ENCODE measurements at places on chromosomes 4 and X.

GRCh38 chrX:78283511-78283910 lies 43.9 kb downstream of the CYSLTR1 start:
- no peak for DNase-seq

GRCh38 chrX:112867570-112867969 lies 26.9 kb upstream of the AMOT start:
- DNase-seq = no peak

DNA sequence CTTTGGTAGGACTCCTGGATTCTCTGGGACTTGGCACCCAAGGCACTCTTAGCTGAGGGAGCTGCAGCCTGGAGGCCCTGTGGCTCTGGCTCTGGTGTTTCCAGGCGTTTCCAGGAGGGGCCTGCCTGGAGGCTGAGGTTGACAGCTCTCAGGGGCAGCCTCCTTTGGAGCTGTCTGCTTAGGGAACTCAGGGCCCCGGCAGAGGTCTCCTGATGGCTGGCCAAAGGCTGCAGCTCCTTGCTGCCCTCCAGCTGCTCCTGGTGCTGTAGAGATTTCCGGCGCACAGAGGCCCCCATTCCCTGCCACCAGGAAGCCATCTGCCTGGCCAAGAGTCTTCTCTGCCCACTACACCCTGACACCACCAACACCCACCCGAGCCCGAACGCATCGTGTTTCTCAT lies 25.3 kb upstream of the ARHGEF38 start:
- DNase-seq = no peak

DNA sequence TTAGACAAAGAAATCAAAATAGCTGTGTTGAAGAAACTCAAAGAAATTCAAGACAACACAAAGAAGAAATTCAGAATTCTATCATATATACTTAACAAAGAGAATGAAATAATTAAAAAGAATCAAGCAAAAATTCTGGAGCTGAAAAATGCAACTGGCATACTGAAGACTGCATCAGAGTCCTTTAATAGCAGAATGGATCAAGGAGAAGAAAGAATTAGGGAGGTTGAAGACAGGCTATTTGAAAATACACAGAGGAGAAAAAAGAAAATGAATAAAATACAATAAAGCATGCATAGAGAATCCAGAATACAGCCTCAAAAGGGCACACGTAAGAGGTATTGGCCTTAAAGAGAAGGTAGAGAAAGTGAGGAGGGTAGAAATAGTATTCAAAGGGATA lies 179.5 kb upstream of the SPIN4 start:
- DNase-seq = no peak

GRCh38 chr4:62656006-62656405 lies 1455.9 kb downstream of the ADGRL3 start:
- no peak for DNase-seq

- no peak for DNase-seq
These were observed 76.6 kb downstream of the USO1 start for GRCh38 chr4:75800972-75801371.

DNA sequence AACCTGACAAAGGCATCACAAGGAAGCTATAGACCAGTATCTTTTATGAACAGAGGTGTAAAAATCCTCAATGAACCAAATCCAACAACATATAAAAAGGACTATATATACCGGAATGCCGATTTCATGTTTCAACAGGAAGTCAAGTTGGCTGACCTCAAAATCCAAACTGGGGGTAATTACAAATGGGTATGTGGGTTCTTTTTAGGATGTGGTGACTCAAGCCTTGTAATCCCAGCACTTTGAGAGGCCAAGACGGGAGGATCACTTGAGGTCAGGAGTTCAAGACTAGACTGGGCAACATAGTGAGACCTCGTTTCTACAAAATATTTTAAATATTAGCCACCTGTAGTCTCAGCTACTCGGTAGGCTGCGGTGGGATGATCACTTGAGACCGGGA lies 10.4 kb downstream of the PRSS48 start:
- no peak for DNase-seq

- DNase-seq = no peak
These were observed 940.3 kb upstream of the LCORL start for GRCh38 chr4:18961879-18962278.

DNA sequence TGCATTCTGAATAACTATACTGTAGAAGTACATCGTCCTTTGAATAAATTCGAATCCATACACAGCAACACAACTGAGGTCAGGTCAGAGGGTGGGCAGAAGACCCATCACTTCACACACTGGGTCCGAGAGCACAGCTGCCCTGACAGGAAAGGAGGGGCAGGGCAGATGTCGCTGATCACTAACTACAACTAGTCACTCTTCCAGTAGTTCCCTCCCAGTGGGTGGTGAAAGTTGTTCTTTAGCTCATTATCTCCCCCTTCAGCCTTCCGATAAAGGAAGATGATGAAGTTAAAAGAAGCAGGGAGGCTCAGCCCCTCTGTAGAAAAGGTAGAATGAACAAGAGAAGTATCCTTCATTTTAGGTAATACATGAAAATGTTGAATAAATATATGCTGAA lies 278.9 kb downstream of the INPP4B start:
- peak; percentile 61 for DNase-seq

GRCh38 chr4:5554376-5554775 lies 154.0 kb downstream of the EVC2 start:
- DNase-seq = no peak
